ENCODE measurements at places on chromosomes 2 and 18.

DNA sequence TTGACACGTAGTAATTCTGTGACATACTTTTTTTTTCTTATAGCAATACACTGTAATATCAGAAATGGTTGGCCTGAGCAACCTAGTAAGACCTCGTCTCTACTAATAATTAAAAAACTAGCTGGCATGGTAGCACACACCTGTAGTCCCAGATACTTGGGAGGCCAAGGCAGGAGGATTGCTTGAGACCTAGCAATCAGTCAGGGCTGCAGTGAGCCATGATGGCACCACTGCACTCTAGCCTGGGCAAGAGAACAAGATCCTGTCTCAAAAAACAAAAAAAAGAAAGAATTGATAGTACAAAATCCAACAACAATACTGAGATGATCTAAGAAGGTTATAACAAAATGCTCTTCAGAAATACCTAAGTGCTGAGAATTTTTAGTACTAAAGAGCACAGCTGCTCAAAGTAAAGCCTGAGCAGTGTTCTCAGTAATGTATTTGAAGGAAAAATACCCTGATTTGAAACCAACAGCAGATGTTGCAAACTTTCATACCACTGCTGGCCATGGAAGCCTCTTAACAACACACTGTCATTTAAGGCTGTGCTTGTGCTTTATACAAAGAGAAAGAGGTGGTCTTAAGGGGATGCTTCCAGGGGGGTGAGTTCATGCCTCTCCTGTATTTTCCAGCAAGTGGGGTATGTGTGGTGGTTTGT is 132.6 kb upstream of the CDCA7 start:
- DNase-seq: no peak

DNA sequence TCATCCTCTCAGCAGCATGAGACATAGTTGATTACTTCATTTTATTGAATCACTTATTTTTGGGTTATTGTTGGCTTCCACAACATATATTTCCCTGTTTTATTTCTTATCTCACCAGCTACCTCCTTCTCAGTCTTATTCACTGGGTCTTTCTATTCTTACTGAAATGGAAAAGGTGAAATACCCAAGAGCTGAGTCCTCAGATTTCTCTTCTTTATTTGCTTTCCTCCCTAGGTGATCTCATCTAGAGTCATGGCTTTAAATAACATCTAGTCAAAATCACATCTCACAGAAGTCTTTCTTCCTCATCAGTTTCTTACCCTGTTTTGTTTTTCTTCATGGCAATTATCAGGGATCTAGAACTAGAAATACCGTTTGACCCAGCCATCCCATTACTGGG is 105.0 kb upstream of the RBBP8 start:
- no peak for DNase-seq

GRCh38 chr2:10614939-10615338 is 74.8 kb downstream of the NOL10 start:
- no peak for DNase-seq

- DNase-seq: no peak
These were observed 3.0 kb downstream of the DPP4 start for GRCh38 chr2:162071001-162071400.

DNA sequence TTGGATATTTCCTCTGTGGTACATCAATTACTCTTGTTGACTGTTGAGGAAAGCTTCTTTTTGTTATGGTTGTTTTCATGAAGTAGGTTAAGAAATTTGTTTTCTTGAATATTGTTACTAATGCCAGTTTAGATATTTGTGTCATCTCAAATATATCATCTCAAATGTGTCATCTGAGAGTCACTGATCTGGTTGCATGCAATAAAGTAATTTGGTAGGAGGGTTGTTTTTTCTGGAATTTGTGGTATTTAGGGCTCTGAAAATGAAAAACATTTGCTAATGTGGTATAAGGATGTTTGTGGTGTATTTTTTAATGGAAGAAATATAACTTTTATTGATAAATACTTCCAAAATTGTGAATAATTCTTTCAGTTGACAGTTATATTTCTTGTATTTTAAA is 117.7 kb downstream of the GREB1L start:
- no peak for DNase-seq

GRCh38 chr2:239619369-239619768 is 218.5 kb upstream of the HDAC4 start:
- DNase-seq: no peak

- DNase-seq: no peak
These were observed 11.2 kb downstream of the MREG start for GRCh38 chr2:216002101-216002678.

DNA sequence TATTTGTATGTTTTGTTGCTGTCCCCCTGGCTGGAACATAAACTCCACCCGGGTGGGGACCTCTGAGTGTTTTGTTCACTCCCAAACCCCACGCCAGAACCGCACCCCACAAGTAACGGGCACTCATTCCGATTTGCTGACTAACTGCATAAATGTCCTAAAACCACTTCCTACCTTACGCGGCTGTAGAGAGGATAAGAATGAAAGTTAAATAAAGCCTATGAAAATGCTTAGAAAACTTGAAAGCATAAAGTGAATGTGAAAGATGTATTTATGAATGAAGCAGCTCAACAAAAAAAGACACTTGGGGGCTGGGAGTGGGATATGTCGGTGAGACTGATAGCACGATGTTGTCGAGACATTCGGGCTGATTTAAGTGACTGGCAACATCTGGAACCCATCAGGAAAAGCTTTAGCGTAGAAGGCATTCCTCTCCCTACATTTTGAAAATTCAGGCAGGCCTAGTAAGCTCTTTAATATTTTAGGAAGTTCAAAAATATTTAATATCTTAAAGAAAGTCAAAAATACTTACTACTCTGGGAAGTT is 206.7 kb downstream of the SH3RF3 start:
- DNase-seq: no peak

- DNase-seq: no peak
These were observed 226.8 kb upstream of the LRRTM1 start for GRCh38 chr2:80531319-80531718.

GRCh38 chr2:3481011-3481400 is 38.3 kb downstream of the ADI1 start:
- no peak for DNase-seq

DNA sequence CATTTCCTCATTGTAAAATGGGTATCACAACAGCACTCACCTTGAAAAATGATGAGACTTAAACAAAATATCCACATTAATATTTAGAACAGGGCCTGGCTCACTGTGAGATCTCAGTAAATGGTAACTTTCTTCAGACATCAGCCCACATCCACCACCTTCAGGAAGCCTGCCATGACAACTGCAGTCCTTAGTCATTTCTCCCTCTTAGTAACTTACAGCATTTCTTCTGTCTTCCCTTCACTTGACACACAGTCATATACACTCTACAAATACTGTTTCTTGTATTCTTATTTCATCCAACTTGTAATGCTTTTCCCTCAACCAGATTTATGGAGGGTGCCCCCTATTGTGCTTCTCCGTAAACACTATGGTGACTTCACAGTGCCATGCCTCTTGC is 263.0 kb downstream of the ZNF516 start:
- DNase-seq: no peak

- DNase-seq: peak; percentile 16
These were observed 61.0 kb downstream of the TMEM163 start for GRCh38 chr2:134657650-134658250.

DNA sequence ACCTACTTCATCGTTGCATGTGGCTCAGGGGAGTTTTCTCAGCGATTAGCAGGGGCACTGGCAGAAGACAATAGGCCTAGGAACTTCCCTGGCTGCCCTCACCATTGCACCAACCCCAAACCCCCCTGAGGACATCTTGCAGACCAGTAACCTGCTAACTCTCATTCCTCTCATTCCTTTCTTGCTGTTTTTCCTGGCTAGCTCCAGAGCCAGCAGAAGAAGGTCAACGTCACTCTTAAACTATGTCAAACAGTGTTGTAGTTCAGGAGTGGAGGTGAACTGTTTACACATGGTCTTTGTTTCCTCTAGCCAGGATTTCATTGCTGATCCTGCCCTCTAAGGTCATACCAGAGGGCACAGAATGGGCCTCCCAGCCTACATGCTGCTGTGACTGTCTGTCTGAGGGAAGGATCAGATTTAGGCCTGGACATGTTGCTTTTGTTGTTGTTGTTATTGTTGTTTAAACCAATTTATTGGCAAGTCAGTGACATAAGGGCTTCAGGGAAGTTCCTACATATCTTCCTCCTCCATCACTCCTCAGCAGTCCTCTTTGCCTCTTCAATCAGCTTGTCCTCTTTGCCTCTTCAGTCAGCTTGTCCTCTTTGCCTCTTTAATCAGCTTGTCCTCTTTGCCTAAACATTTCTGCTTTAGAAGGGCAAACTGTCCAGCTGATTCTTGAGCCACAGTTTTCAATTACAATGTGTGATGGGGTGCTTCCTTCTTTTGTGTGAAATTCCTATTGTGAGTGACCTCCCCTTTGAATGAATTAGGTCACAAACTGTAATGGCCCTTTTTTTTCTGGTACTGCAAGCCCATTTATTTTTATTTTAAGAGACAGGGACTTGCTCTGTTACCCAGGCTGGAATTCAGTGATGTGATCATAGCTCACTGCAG is 471.9 kb upstream of the TNP1 start:
- DNase-seq: no peak

- DNase-seq: no peak
These were observed 66.4 kb upstream of the MSH2 start for GRCh38 chr2:47336259-47337238.

- peak; percentile 13 for DNase-seq
These were observed 1.0 kb upstream of the PPP4R3B start for GRCh38 chr2:55618275-55619055.

DNA sequence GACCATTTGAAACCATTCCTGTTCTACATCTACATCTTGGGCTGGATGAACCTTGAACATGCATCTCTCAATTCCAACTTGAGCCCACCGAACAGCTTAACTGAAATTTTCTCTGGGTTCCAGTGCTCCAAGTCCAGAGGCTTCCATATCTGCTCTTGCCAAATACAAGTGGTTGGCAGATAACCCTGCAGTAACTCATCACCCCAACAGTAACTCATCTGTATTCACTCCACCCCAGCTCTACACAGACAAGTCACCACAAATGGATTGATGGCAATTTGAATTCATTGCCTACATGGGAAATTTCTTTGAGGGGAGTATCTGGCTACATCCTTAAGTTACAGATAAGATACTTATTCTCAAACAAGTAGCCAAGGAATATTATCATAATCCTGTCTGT is 502.4 kb upstream of the TNP1 start:
- no peak for DNase-seq

- DNase-seq: no peak
These were observed 19.9 kb downstream of the SH2D6 start for GRCh38 chr2:85438201-85439024.

GRCh38 chr2:75518638-75519465 is 41.9 kb downstream of the EVA1A start:
- no peak for DNase-seq

DNA sequence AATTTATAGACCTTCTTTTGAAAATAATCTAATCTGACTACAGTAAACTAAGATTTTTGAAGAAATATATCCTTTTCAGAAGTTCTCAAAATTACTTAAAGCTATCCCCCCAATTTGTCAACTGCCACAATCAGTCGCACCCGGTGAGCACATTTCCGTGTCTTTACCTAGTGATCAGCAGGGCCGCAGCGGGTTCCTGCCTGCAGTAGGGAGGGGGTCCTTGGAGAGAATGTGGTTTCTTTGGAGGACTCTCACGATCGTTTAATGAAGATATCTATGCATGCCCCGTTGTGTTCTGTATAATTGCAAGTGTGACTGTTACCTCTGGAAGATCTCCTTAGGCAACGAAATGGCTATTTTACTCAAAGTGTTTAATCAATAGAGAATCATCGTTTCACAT is 251.9 kb upstream of the RAB12 start:
- no peak for DNase-seq

DNA sequence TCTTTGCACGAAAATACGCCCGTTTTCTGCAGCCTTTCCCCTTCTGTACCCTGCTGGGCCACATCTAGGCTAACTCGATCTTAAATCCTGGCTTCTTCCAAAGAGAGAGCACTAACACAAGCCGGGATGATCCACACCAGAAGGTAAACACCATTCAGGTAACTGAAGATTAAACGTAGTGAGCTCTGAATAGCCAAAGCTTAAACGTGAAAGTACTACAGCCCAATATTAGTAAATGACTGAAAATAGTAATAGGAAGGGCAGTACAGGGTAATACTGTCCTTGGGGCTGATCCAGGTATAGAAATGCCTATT is 422 bp upstream of the MRPL53 start:
- DNase-seq: no peak

- no peak for DNase-seq
These were observed 143.0 kb upstream of the MYCN start for GRCh38 chr2:15797231-15797938.

- DNase-seq: no peak
These were observed 348.3 kb downstream of the ADCYAP1 start for GRCh38 chr18:1252936-1253335.

- no peak for DNase-seq
These were observed 80.3 kb downstream of the SLC4A3 start for GRCh38 chr2:219707496-219708285.

DNA sequence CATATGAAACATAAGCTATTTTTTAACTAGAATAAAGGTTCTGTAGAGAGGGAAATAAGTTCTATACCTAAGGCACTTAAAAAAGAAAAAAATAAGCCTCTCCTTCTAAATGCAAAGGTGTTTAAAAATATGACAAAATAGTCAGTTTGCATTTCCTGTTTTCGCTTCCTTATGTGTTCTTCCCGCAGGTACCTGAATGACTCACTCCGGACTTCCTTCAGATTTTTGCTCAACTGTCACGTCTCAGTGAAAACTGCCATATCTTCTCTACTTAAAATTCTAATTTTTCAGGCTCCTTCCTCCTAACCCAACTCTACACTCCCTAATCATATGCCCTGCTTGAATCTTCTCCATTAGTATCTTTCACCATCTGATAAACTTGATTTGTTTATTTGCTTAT is 1333.1 kb downstream of the LRP1B start:
- no peak for DNase-seq

DNA sequence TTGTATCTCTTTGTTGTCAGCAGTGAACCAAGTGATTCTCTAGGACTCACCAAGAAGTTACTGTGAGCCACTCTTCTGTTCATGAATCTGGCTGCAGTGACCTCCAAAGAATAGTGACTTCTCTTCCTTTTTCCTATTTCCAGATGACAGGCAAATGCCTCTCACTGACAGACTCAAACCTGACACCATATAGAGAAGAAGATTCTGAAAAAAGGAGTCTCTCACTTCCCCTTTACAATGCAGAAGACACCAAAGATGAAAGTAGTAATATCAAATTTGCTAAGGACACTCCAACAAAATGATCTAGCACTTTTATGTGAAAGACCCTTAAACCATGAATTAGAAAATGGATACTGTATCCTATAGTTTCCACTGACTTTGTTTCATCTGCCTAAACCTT is 44.4 kb upstream of the SETBP1 start:
- DNase-seq: no peak

DNA sequence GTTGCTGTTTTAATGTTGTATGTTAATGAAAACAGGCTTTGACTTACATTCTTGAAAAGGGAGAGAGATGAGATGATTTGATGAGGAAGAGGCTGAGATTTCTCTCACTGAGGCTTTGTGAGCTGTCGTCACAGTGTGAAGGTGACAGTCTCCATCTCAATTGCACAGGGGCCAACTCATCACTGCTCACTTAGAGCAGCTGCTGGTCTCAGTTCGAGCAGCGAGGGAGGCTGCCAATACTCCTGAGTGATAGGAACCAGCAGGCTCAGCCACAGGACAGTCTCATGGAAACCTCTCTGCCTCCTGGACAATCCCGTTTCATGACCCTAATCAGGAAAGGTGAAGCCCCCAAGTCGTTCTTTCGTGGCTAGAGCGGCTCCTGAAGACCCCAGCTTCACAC is 170.7 kb upstream of the SOX11 start:
- DNase-seq: no peak

GRCh38 chr2:241248897-241249296 is 60.4 kb downstream of the ANO7 start:
- DNase-seq: no peak

GRCh38 chr2:117972476-117973123 is 41.3 kb downstream of the CCDC93 start:
- DNase-seq: no peak

All from iPS DF 6.9 (cell line).